HuH-7.5 (cell line): ENCODE measurements at places on chromosomes 3 and 15.

- DNase-seq = peak; percentile 86
Measured at GRCh38 chr15:77944002-77944867, 133.3 kb downstream of the TBC1D2B start.

- peak; percentile 69 for DNase-seq
Measured at GRCh38 chr3:197749315-197749600, 425 bp upstream of the FYTTD1 start.

GRCh38 chr15:92277776-92278175 is 115.9 kb upstream of the ST8SIA2 start:
- DNase-seq = no peak

DNA sequence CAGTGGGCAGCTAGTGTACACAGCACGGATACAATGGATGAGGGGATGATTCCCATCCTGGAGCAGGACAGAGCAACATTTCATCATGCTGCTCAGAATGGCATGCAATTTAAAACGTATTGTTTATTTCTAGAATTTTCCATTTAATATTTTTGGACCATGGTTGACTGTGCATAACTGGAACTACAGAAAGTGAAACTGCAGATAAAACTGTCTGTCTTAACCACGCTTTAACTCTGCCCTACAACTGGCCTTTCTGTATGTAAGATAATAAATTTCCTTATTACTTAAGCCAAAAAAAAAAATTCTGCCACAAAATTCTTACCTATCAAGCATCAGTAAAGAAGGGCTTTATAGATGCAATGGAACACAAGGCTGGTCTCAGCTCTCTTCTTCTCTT is 33.4 kb downstream of the AP3S2 start:
- no peak for DNase-seq

DNA sequence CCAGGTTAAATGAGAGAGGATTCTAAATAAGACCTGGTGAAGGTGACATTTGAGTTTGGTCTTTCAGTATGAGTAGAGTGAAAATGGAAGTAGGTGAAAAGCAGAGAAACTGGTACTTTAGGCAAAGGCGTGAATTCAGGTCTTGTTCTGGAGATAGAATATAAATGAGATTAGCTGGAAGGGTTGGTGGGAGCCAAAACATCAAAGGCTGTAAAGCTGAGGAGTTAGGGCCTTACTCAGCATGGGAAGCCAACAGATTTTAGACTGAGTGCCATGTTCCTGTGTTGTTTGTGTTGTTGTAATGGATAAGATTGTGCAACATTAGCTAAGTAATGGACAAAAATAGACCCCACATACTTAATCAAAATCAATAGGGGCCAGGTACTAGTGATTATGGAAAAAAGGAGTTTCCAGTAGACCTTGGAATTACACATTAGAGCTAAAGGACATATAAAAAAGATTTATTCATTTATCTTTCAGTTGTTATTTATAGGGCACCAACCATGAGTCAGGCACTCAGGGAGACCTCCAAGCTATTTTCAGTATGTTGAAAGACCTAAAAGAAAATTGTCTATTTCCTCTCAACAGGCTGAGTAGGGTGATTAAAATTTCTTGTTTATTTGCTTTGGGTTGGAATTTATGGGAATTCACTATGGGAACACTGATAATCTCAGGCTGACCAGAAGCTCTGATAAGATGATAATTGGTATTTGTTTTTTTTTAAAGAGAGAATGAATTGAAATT is 20.8 kb downstream of the ARL14 start:
- no peak for DNase-seq

- DNase-seq = no peak
Measured at GRCh38 chr3:193190146-193190786, 50.8 kb upstream of the PLAAT1 start.

DNA sequence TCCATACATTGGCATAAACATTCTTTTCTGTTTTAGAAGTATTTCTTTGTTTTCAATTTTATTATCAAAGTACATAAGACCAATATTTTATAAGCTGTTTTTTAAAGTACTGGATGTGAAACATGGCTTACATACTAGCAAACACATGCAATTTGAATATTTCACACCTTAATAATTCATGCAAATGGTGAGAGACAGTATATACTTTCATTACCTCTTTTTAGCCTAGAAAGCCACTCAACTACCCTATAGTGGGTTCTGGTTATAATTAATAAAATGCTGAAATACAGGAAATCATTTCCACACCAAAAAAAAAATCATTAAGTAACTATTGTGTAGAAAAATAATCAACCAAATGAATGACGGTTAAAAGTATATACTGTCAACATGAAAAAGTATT is 38.5 kb upstream of the MELTF start:
- no peak for DNase-seq
